ENCODE measurements at places on chromosomes 11 and 22. TPM values are rescaled to one million over a fixed set of nuclear protein-coding genes. Genes with fewer than 3 reads are reported as not detected.

DNA sequence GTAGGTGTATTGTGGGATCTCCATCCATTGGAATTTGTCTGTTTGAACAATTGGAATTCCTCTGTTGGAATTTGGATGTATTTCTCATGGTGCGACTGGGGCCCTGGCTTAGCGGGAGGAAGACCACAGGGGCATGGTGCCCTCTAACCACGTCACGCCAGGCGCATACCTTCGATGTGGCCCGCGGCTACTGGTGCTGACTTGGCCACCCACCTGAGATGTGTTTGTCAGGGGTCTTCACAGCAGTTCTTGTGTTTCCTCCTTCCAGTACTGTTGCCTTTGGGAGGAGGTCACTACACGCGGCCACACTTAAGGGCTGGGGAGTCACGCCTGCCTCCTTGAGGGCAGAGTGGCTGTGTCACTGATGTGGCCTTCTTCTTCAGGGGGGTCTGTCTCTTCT lies 36.6 kb upstream of the GRAMD4 start:
- no peak for DNase-seq

- DNase-seq: no peak
Observed at GRCh38 chr11:95925011-95925410, 1.1 kb upstream of the MTMR2 start.

DNA sequence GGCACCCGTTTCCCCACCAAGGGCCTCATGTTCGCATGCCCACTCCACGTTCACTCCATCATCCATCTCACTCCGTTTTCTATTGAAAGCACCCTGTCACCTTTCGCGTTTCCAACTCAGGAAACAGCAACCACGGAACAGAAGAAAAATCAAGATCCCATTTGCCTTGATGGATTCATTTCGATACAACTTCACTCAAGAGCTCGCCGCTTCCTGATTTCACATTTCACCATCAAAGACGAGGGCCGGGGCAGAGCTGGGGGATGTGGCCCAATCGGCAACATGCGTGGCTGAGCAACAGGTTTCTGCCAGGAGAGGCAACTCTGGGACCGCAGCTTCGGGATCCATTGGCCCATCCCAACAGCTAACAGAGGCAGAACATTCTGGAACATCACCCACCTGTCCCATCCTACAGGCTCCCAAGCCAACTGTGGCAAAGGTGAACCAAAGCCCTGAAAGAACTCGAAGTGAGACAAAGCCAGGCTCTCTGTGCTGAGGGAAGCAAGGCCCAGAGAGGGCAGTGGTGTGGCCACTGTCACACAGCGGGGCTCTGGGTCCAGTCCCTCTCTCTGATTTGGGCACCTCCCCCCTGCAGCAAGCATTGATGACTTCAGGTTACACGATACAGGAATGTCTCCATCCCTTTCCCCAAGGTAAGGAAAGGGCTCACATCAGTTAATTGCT lies 36.2 kb upstream of the CD5 start:
- DNase-seq: no peak

GRCh38 chr22:44375451-44375850 lies 62.7 kb upstream of the SHISAL1 start:
- no peak for DNase-seq

GRCh38 chr11:100515087-100515486 lies 172.0 kb upstream of the ARHGAP42 start:
- peak; percentile 1 for DNase-seq

GRCh38 chr11:63226488-63227114 lies 16.8 kb downstream of the SLC22A25 start:
- no peak for DNase-seq

GRCh38 chr11:111397034-111397433 lies 18.0 kb upstream of the POU2AF1 start:
- DNase-seq: no peak

DNA sequence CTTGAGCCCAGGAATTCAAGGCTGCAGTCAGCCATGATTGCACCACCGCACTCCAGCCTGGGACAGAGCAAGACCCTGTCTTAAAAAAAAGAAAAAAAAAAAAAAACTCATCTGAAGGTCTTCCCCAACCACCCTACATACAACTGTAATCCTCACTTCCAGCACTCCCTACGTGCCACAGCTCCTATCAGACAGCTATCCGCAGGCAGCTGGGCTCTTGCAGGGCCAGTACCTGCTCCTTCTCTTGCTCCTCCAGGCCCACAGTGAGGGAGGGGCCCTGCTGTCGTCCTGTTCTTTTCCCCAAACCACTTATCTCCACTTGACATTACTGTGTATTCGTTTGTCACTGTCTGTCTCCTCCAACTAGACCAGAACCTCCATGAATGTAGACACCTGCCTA lies 156.1 kb upstream of the NECTIN1 start:
- no peak for DNase-seq

DNA sequence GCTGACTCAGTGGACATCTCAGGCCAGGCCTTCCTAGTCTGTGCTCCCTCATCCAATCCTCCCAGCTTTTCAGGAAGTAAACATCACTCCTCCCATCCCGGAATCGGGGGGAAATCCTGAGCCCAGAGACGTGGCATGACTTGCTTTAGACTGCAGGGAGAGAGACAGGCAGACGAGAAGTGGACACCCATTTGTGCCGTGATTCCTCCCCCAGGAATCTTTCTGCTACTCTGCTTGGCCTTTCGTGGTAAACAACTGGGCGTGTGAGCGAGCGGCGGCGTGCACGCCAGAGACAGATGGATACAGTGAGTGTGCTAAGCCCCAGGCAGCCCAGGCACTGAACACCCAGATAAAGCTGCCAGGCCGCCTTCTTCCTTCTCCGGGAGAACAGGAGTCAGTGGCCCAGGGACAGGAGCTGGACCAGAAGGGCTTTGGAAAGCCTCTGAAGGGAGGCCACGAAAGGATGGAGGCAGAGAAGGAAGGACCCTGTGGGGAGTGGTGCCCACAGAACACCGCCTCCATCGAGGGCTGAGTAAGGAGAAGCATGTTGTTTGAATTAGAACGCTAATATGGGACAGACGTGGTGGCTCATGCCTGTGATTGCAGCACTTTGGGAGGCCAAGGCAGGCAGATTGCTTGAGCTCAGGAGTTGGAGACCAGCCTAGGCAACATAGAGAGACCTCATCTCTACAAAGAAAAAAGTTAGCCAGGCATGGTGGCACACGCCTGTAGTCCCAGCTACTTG lies 53.0 kb upstream of the PRR5 start:
- peak; percentile 97 for DNase-seq

DNA sequence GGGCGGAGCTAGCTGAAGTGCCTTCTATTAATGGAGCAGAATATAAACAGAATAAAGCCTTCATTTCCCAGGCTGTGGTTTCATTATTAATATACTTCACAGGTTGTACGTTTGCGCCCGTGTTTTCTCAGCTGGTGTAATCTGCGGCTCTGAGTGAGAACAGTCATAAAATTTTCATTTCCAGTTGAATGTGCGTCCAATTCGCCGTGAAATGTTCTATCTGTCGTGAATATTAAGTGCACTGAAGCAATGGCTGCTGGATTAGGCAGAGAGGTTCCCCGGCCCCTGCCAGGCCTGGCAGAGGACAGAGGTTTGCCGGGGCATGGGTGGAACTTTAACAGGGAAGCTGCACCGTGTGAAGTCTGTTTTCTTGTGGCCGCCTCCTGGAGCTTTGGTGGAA lies 874.4 kb downstream of the NTM start:
- DNase-seq: no peak

- DNase-seq: no peak
Observed at GRCh38 chr11:16780146-16780545, 41.7 kb downstream of the C11orf58 start.

GRCh38 chr11:13038366-13038765 lies 29.2 kb downstream of the RASSF10 start:
- no peak for DNase-seq

- DNase-seq: no peak
Observed at GRCh38 chr11:47187723-47188122, 1.5 kb upstream of the PACSIN3 start.

GRCh38 chr11:113376156-113376555 lies 11.4 kb upstream of the ANKK1 start:
- no peak for DNase-seq

DNA sequence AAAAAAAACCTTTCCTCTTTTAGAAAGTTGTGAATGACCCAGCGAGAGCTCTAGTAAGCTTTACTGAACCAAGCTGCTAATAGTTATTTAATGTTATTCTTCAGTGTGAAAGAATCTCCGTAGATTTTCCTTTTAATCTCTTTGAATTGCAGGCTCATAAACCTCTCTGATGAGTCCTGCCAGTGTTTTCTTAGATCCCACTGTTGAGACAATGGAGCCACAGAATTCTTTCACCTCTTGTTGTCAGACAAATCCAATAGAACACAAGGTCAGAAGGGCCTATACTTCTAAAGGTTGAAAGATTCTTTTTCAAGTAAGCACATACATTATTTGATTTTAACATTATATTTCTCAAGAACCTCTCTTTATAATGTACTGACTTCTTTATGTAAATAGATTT lies 52.2 kb downstream of the DNAJC24 start:
- DNase-seq: no peak

DNA sequence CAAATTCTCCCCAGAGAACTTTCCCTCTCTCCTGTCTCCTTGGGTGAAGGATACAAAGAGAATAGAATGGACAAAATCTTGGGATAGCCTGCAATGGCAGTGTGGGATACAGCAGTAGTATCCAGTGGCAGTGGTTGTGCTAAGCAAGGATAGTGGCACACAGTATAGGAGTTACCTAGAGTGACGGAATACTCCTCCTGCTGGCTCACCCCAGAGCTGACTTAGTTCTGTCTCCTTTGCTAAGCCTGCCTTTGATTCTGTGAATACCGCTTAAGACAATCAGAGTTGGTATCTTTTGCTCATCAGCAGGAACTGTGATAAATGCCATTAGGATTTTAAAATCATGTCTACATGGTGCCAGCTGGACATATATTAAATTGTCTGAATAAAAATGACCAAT lies 404.3 kb downstream of the JRKL start:
- DNase-seq: no peak

GRCh38 chr22:19599626-19600243 lies 75.5 kb upstream of the CLDN5 start:
- DNase-seq: no peak

GRCh38 chr11:2679011-2679676 lies 20.6 kb downstream of the KCNQ1OT1 start:
- no peak for DNase-seq

DNA sequence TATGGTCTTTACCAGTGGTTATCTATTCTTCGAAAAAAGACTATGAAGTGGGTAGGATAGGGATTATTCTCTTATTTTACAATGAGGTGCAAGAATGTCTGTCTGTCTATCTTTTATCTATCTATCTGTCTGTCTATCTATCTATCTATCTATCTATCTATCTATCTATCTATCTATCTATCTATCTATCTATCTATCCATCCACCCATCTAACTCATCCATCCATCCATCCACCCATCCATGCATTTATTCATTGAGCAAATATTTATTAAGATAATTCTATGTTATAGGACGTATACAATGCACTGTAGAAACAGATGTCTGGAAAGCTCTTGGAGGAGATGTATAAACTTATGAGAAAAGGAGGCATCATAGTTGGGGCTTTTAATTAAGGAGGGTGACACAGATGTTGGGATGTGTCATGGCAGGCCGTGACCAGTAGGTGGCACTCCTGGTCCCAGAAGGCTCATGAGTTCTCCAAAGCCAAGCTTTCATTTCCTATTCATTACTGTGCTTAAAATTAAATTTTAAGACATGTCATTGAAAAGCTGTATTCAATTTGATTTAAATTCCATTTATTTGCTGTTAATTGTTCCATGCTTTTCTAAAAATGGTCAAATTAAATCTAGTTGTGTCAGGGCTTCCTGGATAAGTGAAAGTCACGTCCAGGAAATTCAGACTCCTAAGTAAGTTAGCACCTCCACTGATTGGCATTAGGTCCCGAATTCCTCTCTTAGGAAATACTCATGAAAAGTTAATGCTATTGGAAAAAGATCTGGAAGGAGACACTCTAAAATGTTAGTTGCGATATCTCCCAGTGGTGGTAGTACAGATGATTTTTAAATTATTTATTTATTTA lies 19.0 kb upstream of the E2F8 start:
- DNase-seq: peak; percentile 2

GRCh38 chr22:46984751-46985506 lies 222.5 kb downstream of the TBC1D22A start:
- peak; percentile 19 for DNase-seq

GRCh38 chr22:26404851-26405421 lies 24.1 kb upstream of the ASPHD2 start:
- no peak for DNase-seq

GRCh38 chr11:78190871-78191538 lies 2.3 kb downstream of the USP35 start:
- DNase-seq: no peak

DNA sequence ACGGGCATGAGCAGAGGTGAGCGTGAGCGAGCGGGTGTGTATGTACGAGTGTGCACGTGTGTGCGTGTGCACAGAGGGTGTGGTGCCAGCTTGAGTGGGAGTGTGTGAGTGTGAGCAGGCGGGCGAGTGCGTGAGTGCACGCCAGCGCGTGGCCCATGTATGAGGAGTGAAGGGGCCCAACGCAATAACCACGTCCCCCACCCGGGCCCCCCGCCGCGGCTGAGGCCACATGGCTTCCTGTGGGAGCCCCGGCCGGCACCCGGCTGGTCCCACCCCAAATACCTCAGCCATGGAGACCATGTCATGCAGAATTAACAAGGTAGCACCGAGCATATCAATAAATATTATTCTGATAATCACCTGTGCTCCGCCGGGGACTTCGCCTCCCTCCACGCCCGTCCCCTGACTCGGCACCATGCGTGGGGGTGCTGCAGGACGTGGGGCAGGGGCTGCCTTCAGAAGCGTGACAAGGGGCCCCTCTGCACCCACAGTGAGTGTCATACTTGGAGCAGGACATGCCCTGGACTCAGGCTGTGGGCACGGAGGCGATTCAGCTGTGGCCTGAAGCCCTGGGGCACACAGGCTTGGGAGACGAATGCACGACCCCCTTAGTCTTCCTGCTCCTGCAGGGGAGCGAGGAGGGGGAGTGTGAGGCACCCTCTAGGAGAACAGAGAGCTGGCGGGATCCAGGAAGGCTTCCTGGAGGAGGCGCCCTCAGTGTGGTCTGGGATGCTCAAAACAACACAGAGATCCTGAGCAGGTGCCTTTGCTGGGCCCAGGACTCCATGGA lies 5.6 kb upstream of the TRABD start:
- no peak for DNase-seq

Gene CRACR2B
- polyA plus RNA-seq: 0.18 TPM

Gene C11orf86
- 0.15 TPM for polyA plus RNA-seq

Gene OR52K2
- not detected for polyA plus RNA-seq

Gene PIH1D2
- 1.7 TPM for polyA plus RNA-seq

Gene C1QTNF5
- 12.2 TPM for polyA plus RNA-seq

Gene OR10V1
- polyA plus RNA-seq: not detected

Gene GDPD5
- polyA plus RNA-seq: 7.7 TPM

Gene TBX10
- not detected for polyA plus RNA-seq

Gene GRIA4
- polyA plus RNA-seq: not detected

Gene TIMP3
- 558 TPM for polyA plus RNA-seq

Gene SLC37A2
- polyA plus RNA-seq: 0.75 TPM

Measured in BJ (cell line).